MG63 (cell line): ENCODE measurements at places on chromosomes 6 and 20. TPM values are rescaled to one million over a fixed set of nuclear protein-coding genes. Genes with fewer than 3 reads are reported as not detected.

GRCh38 chr6:53717566-53717965 lies 52.0 kb upstream of the KLHL31 start:
- DNase-seq, result no peak

DNA sequence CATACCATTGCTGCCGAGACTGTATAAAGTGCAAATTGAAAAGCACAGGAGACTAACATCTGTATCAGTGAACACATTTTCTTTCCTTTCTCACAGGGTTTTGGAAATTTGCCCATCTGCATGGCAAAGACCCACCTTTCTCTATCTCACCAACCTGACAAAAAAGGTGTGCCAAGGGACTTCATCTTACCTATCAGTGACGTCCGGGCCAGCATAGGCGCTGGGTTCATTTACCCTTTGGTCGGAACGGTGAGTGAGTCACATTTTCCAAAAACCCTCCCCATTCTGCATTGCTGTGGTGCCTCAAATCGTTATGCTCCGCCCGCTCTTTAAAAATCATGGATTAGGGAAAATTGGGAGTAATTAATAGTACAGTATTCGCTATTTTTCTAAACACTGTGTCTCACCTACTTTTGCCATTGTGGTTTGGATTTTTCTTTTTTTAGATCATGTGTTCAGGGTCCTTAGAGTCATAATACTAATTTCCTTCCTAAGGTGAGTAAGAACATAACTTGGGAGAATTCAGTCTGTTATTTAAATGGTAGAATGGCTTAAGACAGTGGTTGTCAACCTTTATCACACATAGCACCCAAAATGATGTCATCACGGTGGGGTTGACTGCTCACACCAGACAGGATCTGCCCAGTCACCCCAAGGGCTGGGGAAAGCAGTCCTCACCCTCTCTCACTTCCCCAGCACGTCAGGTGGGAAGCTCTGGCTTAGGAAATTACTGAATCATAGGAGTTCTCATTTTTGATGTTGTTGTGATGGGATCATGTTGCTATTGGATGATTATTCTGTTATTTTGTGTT lies 171.6 kb downstream of the MTHFD1L start:
- no peak for DNase-seq

DNA sequence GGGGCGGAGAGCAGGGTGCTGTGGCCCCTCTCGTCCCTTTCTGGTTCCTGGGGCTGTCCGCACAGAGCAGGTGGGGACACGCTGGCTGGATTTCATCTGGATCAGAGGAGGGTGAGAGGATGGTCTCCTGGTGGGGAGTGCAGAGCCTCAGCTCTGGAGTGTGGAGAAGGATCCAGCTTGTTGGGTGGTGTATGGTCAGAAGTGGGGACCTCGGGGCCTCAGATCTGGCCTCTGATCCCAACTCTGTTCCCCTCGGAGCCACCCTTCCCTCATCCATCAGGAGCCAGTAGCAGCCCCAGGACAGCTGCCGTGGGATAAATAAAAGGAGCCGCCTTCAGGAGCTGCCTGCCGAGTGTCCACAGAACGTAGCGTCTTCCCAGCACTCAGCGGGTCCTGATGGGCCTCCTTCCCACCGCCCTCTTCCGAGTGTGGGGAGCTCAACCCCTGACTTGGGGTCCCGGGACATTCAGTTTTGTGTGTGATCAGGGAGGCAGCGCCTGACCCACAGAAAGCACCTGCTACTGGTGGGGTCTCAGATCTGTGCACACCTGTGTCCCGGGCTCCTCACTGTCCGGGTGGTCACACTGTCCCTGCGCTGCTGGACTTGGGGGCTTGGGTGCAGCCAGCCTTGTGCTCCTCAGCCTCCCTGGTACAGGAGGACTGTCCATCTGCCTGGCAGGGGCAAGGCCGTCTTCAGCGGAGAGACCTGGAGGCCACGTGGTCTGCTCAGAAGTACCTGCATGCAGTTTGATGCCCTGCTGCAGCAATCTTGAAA lies 25.4 kb upstream of the BHLHE23 start:
- no peak for DNase-seq

DNA sequence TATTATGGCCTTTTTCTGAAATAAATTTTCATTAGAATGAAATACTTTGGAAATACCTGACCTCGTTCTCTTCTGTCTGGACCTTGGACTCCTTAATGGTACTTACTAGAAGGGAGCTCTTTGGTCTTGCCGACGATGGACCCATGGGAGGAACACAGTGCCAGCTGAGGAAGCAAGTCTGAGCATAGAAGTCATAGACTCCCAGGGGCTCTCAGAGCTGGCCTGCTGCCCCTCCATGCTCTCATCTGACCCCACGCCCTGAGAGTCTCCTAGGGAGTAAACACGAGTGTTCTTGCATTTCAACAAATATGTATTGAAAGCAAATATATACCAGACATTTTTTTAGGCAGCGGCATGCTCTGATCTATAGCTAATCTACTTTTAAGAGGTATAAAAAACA lies 87.8 kb downstream of the PLEKHG1 start:
- DNase-seq, result no peak

- DNase-seq, result no peak
Measured at GRCh38 chr6:111603040-111603439, 2.6 kb downstream of the TRAF3IP2 start.

- DNase-seq, result no peak
Measured at GRCh38 chr6:67971812-67972211, 663.3 kb upstream of the ADGRB3 start.

DNA sequence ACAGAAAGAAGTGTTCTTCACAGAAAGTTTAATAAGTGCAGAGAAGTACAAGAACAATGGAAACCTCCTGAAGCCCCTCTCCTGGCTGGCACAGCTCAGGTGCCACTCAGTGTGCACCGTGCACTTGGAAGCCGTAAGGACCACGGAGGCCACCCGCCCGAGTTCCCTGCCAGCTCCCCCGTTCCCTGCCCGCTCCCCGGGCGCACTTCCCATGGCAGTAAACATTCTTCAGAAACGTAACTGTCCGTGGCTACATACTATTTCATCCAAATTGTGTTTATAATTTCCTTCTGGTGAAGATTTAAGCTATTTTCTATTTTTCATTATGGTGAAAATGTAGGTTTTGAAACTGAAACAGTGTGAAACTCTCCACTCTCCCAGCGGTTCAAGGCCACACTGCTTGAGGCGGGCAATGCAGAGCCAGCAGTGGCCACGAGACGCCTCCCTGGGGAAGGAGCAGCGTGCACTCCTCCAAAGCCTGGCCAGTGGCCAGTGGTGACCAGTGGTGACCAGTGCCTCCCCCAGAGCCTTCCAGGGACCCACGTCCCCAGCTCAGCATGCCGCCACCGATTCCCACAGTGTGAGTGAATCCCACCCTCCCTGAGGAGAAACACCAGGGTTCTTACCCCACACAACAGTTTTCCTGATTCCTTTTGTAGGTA lies 46.4 kb downstream of the TAF4 start:
- DNase-seq, result no peak

DNA sequence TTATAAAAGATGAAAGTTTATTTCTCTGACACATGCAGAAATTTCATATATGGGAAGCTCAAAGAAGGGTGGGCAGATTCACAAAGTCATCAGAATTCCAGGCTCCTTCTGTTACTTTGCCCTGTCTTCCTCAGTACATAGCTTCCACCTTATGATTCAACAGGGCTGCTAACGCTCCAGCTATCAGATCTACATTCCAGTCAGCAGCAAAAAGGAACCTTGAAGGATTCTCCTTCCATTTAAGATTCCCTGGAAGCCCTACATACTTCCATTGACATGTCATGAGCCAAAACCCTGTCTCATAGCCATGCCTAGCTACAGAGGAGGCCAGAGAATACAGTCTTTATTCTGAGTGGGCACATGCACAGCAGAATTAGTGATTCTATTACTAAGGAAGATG lies 103.3 kb downstream of the NCR2 start:
- no peak for DNase-seq

GRCh38 chr6:124798942-124799496 lies 163.2 kb upstream of the RNF217 start:
- DNase-seq, result no peak

GRCh38 chr6:30864325-30864724 lies 20.0 kb upstream of the DDR1 start:
- no peak for DNase-seq

DNA sequence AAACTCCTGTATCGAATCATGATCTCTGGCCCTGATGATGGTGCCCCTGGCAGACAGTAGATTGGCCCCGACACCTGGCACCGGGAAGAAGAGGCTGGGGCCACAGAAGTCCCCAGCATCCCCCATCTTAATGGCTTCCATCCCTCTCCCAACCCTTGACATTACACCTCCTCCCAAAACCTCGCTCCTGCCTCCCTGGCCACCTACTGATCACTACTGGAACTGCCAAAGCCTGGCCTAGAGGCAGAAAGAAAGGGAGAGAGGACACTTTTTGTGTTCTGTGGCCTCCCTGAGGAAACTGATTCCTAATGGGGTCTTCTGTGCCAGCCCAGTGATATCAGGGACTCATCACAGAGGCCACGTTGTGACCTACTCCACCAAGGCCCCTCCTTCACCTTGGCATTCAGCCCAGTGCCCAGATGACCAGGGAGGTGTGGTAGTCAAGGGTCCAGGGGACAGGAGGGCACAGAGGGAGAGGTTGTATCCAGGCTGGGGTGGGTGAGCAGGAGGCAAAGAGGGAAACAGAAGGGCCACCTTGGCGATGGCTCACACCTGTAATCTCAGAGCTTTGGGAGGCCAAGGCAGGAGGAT lies 6.1 kb downstream of the C20orf173 start:
- DNase-seq, result peak; percentile 24

GRCh38 chr6:45732731-45733130 lies 282.9 kb downstream of the CLIC5 start:
- no peak for DNase-seq

DNA sequence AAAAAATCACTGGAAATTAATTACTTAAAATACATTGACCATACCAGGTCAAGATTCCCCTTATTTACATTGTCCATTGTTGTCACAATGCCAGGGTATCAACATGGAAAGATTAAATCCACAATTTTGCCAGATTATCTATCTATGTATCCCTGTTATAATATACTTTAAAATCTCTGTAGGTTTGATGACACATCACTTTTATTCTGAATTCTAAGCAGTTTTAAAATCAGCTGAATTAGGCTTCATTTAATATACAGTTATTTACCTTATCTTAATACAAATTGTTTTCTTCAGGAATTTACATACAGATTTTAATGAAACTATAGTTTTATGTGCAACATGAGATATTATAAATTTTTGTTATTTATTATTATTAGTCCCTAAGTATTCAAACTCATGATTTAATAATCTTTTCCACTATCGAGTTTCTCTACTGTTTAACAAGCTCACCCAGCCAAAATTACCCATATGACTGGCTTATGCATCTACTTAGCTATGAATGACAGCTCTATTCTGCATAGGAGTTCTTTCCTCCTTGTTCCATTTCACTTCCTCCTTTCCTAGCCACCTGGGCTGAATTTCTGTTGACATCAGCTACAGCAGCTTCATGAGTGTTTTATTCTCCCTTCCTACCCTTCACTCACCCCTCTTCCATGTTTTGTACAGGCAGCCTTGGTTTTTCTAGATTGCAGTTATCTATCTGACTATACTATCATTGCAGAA lies 654.2 kb upstream of the MAP3K7 start:
- DNase-seq, result no peak

GRCh38 chr6:7108964-7109836 lies 1.4 kb downstream of the RREB1 start:
- peak; percentile 85 for DNase-seq

GRCh38 chr6:35449287-35449881 lies 2.8 kb upstream of the FANCE start:
- DNase-seq, result no peak

DNA sequence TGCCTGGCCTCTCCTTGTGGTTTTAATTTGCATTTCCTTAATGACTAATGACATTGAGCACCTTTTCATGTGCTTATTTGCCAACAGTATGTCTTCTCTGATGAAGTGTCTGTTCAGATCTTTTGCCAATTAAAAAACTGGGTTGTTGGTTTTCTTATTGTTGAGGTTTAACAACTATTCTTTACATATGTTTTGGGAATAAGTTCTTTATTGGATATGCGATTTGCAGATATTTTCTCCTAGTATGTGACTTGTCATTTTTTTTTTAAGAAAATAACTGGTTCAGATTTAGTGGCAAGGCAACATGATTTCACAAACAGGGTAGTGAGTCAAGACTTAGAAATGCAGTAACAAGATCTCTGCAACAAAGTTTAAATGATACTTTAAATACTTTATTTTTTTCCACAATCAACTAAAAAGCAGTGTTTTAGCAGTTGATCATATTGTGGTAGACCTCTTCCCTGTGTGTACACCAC lies 67.8 kb downstream of the TIAM2 start:
- DNase-seq, result no peak

- DNase-seq, result no peak
Measured at GRCh38 chr20:8267009-8267408, 134.9 kb downstream of the PLCB1 start.

GRCh38 chr6:782141-782540 lies 89.2 kb upstream of the EXOC2 start:
- DNase-seq, result no peak

GRCh38 chr6:15109338-15110090 lies 136.4 kb upstream of the JARID2 start:
- DNase-seq, result no peak

DNA sequence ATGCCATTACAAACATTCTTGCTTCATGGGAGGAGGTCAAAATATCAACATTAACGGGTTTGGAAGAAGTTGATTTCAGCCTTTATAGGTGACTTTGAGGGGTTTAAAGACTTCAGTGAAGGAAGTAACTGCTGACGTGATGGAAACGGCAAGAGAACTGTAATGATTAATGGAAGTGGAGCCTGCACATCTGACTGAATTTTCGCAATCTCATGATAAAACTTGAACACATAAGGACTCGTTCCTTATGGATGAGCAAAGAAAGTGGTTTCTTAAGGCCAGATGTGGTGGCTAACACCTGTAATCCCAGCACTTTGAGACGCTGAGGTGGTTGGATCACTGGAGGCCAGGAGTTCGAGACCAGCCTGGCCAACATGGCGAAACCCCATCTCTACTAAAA lies 226.1 kb downstream of the BCAS1 start:
- DNase-seq, result no peak

GRCh38 chr20:22473293-22473692 lies 111.1 kb downstream of the FOXA2 start:
- no peak for DNase-seq

- no peak for DNase-seq
Measured at GRCh38 chr20:57922083-57922482, 212.3 kb upstream of the PMEPA1 start.

GRCh38 chr6:19327241-19327640 lies 509.9 kb upstream of the ID4 start:
- DNase-seq, result no peak

- no peak for DNase-seq
Measured at GRCh38 chr6:84791233-84791632, 26.8 kb upstream of the TBX18 start.

GRCh38 chr20:54267483-54268003 lies 59.7 kb downstream of the PFDN4 start:
- DNase-seq, result no peak

Gene OR2B6
- total RNA-seq, result not detected in 2 replicates

Gene ZSCAN9
- 3.1 and 6.8 TPM in 2 replicates for total RNA-seq

Gene VIP
- not detected in 2 replicates for total RNA-seq

Gene ANKRD66
- not detected in 2 replicates for total RNA-seq

Gene PTCRA
- not detected in 2 replicates for total RNA-seq

Gene RTEL1
- 13.4 and 22.7 TPM in 2 replicates for total RNA-seq

Gene PDSS2
- total RNA-seq, result 13.9 and 24.3 TPM in 2 replicates

Gene IP6K3
- not detected in 2 replicates for total RNA-seq

Gene PDE7B
- 1.8 and 4.0 TPM in 2 replicates for total RNA-seq

Gene METTL24
- not detected in 2 replicates for total RNA-seq

Gene LY6G5B
- total RNA-seq, result 0.42 and 1.1 TPM in 2 replicates

Gene SEMG1
- total RNA-seq, result not detected in 2 replicates

Gene EPHA7
- 4.3 and 7.0 TPM in 2 replicates for total RNA-seq
